ENCODE measurements at places on chromosomes 4 and X.

DNA sequence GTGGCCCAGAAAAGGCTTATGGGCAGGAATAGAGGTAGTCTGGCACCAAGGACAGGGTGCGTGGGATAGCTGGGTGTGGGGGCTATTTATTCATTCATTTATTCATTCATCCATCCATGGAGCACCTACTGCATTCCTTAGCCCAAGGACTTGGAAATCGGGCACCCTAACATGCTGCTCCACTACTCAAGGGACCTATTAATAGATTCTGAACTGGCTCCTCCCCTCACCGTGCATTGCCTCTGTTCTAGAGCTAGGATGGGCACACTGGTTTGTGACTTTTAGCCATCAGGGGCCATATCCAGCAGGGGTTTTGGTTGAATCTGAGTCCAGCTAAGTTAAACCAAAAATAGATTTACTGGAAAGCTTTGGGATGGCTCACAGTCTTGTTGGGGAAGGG, 30.6 kb upstream of the PJA1 start:
- no peak for DNase-seq

DNA sequence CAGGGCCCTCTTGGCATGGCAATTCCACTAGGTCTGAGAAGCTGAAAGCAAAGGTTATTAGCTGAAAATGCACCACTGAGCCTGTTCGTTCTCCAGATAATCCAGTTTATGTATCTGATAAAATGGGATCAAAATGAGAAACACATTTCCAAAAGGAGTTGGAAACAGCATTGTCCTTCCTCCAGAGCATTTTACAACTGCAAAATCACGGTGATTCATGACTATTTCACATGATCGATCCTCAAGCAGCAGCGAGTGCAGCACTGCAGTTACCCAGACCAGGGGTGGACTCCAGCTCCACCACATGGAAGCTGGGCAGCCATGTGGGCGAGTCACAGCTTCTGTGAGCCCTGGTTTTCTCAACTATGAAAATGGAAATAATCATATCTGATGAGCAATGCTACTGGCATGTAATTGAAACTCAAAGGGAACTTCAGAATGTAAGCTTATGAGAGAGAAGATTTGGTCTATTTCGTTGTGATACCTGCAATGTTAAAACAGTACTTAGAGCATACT, 78.7 kb upstream of the MSX1 start:
- DNase-seq, result no peak

- DNase-seq, result no peak
Observed at GRCh38 chr4:15714646-15715435, 12.0 kb downstream of the BST1 start.

DNA sequence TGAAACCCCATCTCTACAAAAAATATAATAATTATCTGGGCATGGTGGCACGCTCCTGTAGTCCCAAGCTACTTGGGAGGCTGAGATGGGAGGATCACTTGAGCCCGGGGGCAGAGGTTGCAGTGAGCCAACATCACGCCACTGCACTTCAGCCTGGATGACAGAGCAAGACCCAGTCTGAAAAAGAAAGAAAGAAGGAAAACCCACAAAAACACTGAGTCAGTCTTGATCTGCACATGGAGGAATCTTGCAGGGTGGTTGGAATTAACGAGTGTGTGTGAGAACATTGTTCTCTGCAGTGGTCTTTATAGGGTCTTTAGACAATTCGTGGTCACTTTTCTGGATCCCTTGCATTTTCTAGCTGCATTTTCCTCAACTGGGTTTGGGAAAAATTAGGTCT, 23.2 kb downstream of the ADD1 start:
- DNase-seq, result no peak

GRCh38 chr4:89336818-89337420, 29.3 kb upstream of the GPRIN3 start:
- no peak for DNase-seq

- no peak for DNase-seq
Observed at GRCh38 chrX:67342138-67342537, 201.7 kb upstream of the AR start.

- no peak for DNase-seq
Observed at GRCh38 chrX:23554304-23554703, 113.0 kb upstream of the PRDX4 start.

DNA sequence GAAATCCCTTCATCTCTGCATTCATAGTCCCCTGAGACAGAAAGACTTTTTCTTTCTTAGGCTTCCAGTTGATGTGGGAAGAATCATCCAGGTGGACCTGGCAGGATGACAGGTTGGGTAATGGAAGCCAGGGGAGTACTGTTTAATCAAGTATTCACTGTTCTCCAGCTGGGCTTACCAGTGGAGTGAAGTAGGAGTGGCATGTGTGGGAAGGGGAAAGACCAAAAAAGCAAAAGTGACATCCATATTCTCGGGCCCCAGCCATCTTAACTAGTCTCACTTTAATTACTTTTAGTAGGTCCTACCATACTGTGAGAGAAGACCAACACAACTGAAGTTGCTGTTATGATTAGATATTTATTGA, 18.5 kb downstream of the VSIG4 start:
- no peak for DNase-seq

DNA sequence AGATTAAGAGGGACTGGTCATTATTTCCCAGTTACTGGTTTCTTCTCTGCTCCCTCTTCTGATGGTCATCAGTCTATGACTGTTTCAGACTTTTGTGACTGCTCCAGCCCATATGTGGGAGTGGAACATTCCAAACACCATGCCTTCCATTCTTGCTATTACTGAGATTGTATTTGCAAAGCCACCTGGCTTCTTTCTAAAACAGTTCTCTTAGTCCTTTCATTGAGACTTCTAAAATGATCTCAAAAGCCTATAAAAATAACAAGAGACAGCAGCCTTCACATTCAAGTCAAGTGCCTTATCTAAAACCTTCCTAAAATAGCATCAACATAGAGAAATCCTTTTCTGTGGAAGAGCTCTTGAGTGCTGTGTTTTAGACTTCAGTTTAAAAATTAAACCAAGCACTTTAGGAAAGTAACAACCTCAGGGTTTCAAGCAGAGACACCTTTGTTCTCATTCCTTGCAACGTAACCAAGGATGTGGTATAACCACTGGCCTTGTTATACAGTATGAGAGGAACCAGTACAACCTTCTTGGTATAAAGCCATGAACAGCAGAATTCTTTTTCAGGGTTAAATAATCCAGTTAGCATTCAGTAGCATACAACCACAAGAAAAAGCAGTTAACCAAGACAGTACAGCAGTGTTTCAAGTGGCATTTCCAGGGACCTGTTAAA, 97.1 kb downstream of the NFKB1 start:
- no peak for DNase-seq

DNA sequence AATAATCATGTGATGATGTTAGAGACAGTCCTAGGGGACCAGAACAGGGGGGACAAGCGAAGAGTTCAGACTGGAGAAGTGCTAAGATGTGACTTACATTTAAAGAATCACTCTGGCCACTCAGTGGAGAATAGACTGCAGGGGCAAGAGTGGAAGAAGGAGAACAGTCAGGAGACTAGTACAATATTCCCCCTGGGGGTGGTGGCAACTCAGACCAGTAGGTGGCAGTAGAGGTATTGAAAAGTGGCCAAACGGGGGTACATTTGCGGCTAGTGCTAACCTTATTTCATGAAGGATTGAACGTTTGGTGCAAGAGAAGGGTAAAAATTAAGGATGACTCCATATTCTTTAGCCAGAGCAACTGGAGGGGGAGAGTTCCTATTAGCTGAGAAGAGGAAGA, 2.7 kb upstream of the BMX start:
- peak; percentile 13 for DNase-seq

- DNase-seq, result no peak
Observed at GRCh38 chr4:165207016-165207430, 338 bp upstream of the KLHL2 start.

- DNase-seq, result no peak
Observed at GRCh38 chrX:3521396-3521795, 174.9 kb upstream of the MXRA5 start.

- no peak for DNase-seq
Observed at GRCh38 chr4:98406819-98407218, 145.6 kb downstream of the RAP1GDS1 start.

DNA sequence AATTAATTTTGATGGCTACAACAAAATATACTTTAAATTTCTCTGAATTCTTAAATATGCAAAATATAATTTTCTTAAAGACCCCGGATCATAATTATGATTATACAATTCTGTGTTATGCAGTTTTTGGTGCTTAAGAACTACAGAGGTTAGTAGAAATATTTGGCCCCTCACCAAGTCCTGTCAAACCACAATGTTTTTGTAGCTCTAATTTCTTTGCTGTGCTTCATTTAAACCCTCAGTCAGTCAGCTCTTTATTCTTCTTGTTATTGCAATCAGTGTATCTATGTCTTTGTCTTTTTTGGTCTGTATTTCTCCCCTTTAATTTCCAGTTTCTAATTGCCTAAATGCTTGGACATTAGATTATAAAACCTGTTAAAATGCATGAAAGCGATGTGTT, 186.1 kb downstream of the CAMK2D start:
- DNase-seq, result no peak

DNA sequence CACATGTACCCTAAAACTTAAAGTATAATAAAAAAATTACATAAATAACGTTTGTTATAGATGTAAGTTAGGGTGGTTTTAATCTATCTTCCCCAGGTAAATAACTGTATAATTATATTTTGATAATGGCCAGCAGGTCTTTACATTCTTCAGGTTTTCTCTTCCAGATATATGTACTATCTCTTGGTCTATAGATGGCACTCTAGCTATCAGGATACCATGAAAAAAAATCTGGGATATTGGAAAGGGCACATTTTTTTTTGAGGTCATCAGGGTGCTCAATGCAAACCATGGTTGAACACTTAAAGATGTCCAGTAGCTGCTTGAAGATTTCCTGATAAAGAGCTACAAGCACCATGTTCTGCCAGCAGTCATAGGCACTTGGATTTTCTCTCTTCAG, 15.6 kb upstream of the ADH4 start:
- no peak for DNase-seq

GRCh38 chr4:76463568-76463967, 28.5 kb downstream of the SHROOM3 start:
- no peak for DNase-seq

GRCh38 chrX:55488593-55489313, 895 bp downstream of the USP51 start:
- no peak for DNase-seq

GRCh38 chr4:73856518-73856917, 3.4 kb downstream of the PF4V1 start:
- no peak for DNase-seq

DNA sequence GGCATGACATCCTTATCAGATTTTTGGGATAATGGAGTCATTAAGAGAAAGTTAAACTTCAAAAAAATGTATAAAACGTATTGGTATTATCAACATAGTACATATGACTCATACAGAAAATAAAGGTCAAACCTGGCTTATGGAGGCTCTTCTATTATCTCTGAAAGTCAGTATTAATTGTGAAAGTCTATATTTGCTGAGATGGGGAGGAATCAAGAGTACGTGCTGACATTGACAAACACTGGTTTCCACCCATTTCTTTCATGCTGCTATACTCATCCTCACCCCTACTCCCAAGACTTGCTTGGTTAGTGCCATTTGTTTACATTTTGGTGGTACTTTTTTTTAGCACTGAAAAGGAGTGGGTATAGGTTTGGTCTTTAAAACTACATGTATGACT, 30.8 kb upstream of the PLA2G12A start:
- DNase-seq, result no peak

DNA sequence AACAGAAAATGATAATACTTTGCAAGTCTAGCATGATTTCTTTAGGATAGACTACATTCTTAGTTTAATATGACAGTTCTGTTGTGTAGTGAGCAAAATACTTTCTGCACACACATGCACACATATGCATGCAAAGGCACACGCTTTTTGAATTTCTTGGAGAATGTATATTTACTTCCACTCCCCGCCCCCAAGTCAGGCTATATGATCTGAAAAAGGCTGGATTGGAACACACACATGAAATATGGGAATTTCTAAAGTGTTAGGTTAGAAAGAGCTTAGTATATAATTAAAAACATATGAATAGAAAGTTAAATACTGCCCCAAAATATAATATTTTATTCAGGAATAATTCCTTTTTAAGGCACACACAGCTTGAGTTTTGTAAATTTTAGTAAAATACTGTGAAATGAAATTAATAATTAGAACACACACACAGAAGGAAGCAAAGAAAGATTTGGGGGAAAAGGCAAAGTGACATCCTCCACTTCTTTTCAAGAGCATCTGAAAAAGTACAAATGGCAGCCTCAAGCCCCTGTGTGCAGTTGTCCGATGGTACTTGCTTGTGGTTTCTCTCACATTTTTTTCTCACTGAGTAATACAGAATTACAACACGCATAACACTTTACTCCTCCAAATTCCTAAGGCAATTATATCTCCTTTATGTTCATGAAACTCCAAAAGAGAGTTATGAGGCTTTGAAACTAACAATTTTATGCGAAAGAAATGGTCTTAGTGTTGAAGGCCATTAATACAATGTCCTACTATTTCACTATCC, 228.9 kb upstream of the ETNPPL start:
- no peak for DNase-seq

DNA sequence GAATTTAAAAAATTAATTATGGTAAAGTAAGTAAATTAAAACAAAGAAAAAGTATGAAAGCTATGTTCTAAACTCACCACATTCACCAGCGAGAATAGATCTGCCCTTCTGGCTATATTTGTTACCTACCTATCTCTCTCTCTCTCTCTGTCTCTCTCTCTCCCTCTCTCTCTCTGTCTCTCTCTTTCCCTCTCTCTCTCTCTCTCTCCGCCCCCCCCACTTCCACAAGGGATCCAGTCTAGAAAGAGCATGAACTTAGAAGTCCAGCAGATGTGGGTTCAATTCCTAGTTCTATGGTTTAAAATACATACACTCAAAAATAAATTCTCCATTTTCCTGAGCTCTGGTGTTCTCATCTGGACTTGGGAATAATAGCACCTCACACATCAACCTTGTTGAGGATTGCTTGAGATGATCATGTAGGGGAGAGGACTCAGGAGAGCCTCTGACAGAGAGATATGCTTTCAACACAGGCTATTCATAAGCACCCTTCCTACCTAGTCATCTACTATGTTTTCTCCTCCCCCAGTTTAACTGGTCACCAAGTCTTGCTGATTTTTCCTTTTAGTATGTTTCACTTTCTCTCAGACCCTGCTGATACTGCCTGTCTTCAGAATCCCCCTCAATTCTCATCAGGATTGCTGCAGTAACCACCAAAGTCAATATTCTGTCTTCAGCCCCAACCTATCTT, 64.7 kb downstream of the SLC7A11 start:
- DNase-seq, result no peak

- no peak for DNase-seq
Observed at GRCh38 chrX:27599928-27600327, 9.8 kb downstream of the DCAF8L2 start.

- no peak for DNase-seq
Observed at GRCh38 chr4:32798471-32799159, 2078.4 kb downstream of the PCDH7 start.

GRCh38 chr4:78722320-78722719, 53.8 kb upstream of the BMP2K start:
- no peak for DNase-seq

- no peak for DNase-seq
Observed at GRCh38 chr4:5958199-5958735, 60.0 kb downstream of the C4orf50 start.

- DNase-seq, result no peak
Observed at GRCh38 chrX:66889418-66889817, 250.5 kb upstream of the EDA2R start.

- no peak for DNase-seq
Observed at GRCh38 chr4:175090116-175090515, 172.0 kb downstream of the ADAM29 start.

Measured in stimulated activated CD4-positive, alpha-beta T cell treated with anti-CD3 and anti-CD28 coated beads, Interleukin-15, amount 100 ng/mL, for 1 hour (primary cell).